Cardiac muscle cell (in vitro differentiated cells and primary cell): ENCODE measurements at places on chromosomes 13 and 19.

DNA sequence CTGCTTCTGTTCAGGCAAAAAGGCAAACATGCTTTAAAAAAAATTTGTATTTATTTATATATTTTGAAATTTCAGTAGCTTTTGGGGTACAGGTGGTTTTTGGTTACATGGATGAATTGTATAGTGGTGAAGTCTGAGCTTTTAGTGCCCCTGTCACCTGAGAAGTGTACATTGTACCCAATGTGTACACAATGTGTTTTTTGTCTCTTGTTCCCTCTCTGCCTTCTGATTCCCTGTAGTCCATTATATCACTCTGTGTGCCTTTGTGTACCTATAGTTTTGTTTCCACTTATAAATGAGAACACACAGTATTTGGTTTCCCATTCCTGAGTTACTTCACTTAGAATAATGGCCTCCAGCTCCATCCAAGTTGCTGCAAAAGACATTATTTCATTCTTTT, 77.4 kb downstream of the PDS5B start:
- no peak overlapping the region for H3K4me3 ChIP-seq
- H3K27ac ChIP-seq, result no peak overlapping the region
- no peak for DNase-seq
- no peaks in the 10 kb centered on the region for H3K4me1 ChIP-seq
- no peaks in the 10 kb centered on the region for H3K27me3 ChIP-seq

- no peaks in the 10 kb centered on the region for H3K4me1 ChIP-seq
- H3K27me3 ChIP-seq, result no peaks in the 10 kb centered on the region
- DNase-seq, result no peak
- H3K36me3 ChIP-seq, result no peaks in the 10 kb centered on the region
Observed at GRCh38 chr13:113591750-113592149, 7.2 kb downstream of the TFDP1 start.

- H3K4me3 ChIP-seq, result no peak overlapping the region
- no peaks in the 10 kb centered on the region for H3K36me3 ChIP-seq
- no peak for DNase-seq
Observed at GRCh38 chr13:100715604-100716003, 41.0 kb upstream of the TMTC4 start.

DNA sequence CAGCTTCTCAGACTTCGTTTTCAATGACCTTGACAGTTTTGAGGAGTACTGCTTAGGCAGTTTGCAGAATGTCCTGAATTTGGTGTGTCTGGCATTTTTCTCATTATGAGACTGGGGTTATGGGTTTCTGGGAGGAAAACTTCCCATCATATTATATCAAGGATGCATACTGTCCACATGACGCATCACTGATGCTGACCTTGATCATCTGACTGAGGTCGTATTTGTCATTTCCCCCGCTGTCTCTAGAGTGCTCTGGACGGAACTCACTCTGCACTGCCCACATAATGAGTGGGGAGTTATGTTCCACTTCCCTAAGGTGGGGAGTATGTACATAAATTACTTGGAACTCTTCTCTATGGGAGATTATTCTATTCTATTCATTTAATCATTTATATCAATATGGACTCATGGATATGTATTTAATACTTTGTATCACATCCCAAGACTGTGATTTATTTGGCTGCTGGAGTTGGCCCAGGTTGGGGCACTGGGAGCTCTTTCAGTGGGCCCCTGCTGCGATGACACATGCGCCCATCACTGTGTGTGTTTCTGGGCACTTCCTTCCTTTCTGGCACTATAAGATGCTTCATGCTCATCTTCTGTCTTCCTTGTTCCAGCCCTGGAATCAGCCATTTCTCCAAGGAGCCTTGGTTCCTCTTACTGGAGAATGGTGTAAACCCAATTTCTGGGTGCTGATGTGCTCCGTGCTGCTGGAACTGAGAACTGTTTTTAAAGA, 138.6 kb downstream of the MIPEP start:
- no peak for DNase-seq
- peaks cover 3% of the 10 kb centered on the region for H3K4me1 ChIP-seq
- no peak overlapping the region for H3K4me3 ChIP-seq
- no peak overlapping the region for H3K27ac ChIP-seq
- H3K27me3 ChIP-seq, result no peaks in the 10 kb centered on the region

- H3K4me1 ChIP-seq, result no peaks in the 10 kb centered on the region
- peaks cover 20% of the 10 kb centered on the region for H3K36me3 ChIP-seq
- no peak overlapping the region for H3K27ac ChIP-seq
- H3K27me3 ChIP-seq, result no peaks in the 10 kb centered on the region
Observed at GRCh38 chr13:77143431-77143830, 116.5 kb upstream of the FBXL3 start.

DNA sequence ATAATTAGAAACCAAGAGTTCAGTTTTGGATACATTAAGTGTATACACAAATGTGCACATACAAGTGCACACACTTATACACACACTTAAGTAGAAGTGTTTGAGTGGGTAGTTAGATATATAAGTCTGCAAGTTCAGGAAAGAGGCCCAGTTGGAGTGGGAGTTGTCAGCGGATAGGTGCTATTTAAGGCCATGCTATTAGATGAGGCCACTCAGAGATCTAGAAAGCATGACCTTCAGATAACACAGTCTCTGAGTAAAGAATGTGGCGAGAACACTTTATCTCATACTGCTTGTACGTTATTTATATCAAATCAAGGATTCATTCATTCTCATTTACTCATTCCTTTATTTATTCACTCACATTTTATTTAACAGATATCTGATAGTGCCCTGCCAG, 206.2 kb downstream of the POSTN start:
- no peak overlapping the region for H3K4me3 ChIP-seq
- H3K36me3 ChIP-seq, result no peaks in the 10 kb centered on the region
- peak; percentile 61 for DNase-seq
- peak overlapping the region; percentile 15 for H3K27ac ChIP-seq
- H3K27me3 ChIP-seq, result no peaks in the 10 kb centered on the region

DNA sequence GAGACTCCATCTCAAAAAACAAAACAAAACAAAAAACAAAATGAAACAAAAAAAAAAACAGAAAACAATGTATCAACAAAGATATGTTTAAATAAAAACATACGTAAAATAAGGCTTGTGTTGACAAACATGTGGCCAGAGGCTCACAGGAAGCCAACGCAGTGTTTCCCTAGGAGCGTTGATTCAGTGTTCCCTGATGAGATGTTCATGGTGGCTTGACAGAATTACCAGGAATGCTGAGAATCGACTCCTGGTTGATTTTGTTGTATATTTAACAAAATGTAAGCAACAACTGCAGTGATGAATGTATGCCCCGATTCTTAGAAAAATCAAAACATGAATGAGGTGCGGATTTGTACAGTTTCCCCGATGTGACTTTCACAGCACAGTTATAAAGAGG, 8.9 kb upstream of the ZNF787 start:
- no peaks in the 10 kb centered on the region for H3K36me3 ChIP-seq
- no peak overlapping the region for H3K4me3 ChIP-seq
- H3K27me3 ChIP-seq, result no peaks in the 10 kb centered on the region
- peaks cover 22% of the 10 kb centered on the region for H3K4me1 ChIP-seq
- H3K27ac ChIP-seq, result no peak overlapping the region

GRCh38 chr19:38838986-38839761, 7.6 kb upstream of the ECH1 start:
- peak overlapping the region; percentile 49 for H3K27ac ChIP-seq
- no peak for DNase-seq
- no peak overlapping the region for H3K4me3 ChIP-seq
- no peaks in the 10 kb centered on the region for H3K27me3 ChIP-seq

- no peak overlapping the region for H3K27ac ChIP-seq
- peak; percentile 43 for DNase-seq
- no peaks in the 10 kb centered on the region for H3K4me1 ChIP-seq
- H3K4me3 ChIP-seq, result no peak overlapping the region
- H3K27me3 ChIP-seq, result no peaks in the 10 kb centered on the region
Observed at GRCh38 chr13:74074723-74075122, 59.5 kb downstream of the KLF12 start.

DNA sequence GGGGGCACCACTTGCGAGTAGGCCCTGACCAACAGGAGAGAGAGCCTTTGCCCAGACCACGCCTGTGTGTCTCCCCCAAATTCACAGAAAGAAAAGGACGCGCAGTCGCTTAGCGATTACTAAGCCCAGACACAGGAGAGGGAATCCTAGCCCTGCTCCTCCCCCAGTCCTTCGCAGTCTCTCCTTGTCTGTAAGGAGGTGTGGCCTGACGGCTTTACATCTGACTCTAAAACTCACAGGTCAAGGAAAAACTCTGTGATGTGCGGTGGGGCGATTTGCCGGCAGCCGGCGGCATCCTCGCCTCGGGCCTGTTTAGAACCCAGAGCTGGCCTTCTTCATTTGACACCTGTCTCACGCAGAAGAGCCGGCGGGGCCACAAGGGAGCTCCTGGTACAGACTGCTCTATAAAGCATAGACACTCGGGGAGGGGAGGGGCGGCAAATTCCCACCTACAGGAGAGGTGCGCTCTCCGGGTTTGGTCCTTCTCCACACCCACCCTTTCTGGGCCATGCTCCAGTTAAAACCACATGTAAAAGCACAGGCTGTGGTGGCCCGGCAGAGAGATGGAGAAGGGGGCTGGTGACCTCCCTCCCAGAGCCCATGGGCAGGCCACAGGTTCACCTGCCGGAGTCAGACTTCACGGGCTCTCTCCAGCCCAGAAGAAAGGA, 17.8 kb downstream of the GPR12 start:
- H3K36me3 ChIP-seq, result no peaks in the 10 kb centered on the region
- H3K4me1 ChIP-seq, result no peaks in the 10 kb centered on the region
- H3K4me3 ChIP-seq, result no peak overlapping the region
- peaks cover 45% of the 10 kb centered on the region for H3K27me3 ChIP-seq
- no peak overlapping the region for H3K27ac ChIP-seq

GRCh38 chr19:4763021-4763420, 28.5 kb upstream of the FEM1A start:
- H3K27me3 ChIP-seq, result peaks cover 5% of the 10 kb centered on the region
- no peak overlapping the region for H3K27ac ChIP-seq
- H3K36me3 ChIP-seq, result no peaks in the 10 kb centered on the region
- no peak overlapping the region for H3K4me3 ChIP-seq

- no peaks in the 10 kb centered on the region for H3K36me3 ChIP-seq
- DNase-seq, result no peak
- no peaks in the 10 kb centered on the region for H3K27me3 ChIP-seq
Observed at GRCh38 chr19:15934332-15935078, at the start of gene CYP4F11. TSS of gene CYP4F11 (minus strand) at chr19:15934529. CDS start at chr19:15934408, 121 bp downstream.

- H3K4me3 ChIP-seq, result peak overlapping the region; percentile 93
- H3K4me1 ChIP-seq, result peaks cover 5% of the 10 kb centered on the region
- peaks cover 83% of the 10 kb centered on the region for H3K27me3 ChIP-seq
- H3K36me3 ChIP-seq, result no peaks in the 10 kb centered on the region
Observed at GRCh38 chr19:31352296-31352781, 3.1 kb upstream of the TSHZ3 start.

DNA sequence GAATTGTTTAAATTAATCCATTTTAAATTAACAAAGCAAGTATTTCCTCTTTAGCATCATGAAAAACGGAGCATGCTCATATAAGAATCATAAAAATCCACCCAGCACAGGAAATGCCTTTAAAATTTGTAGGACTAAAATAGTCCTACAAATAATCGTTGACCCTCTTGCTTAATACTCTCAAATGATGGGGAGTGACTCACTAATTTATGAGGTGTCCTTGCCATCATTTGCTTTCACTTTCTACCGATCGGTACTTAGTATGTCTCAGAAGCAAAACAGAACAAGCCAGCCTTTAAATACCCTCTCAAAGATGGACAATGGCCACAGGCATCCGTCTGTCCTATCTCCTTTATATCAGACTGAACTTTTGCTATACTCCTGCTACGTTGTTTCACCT, 97.2 kb downstream of the SUCLA2 start:
- H3K4me3 ChIP-seq, result no peak overlapping the region
- H3K36me3 ChIP-seq, result no peaks in the 10 kb centered on the region
- H3K27me3 ChIP-seq, result no peaks in the 10 kb centered on the region
- no peaks in the 10 kb centered on the region for H3K4me1 ChIP-seq
- no peak for DNase-seq
- H3K27ac ChIP-seq, result no peak overlapping the region

- no peaks in the 10 kb centered on the region for H3K36me3 ChIP-seq
- DNase-seq, result no peak
- no peaks in the 10 kb centered on the region for H3K27me3 ChIP-seq
- H3K4me3 ChIP-seq, result no peak overlapping the region
- no peaks in the 10 kb centered on the region for H3K4me1 ChIP-seq
Observed at GRCh38 chr13:108932196-108932595, 302.8 kb downstream of the MYO16 start.

DNA sequence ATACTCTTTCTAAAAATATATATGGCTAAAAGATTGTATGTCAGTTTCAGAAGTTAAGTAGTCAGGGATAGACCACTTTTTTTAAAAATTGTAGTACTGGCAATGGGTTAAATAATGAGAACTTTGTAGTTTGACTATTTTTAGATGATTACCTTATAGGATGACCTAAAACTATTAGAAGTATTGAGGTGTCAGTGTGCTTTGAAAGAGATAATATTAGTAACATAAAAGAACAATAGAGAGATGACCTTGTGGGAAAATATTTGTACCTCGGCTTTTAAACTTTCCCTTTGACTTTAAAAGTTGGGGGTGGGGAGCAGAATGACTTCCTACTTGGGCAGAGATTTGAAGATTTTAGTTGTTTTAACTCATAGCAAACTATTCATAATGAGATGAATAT, 48.3 kb downstream of the SLAIN1 start:
- H3K4me3 ChIP-seq, result no peak overlapping the region
- H3K27ac ChIP-seq, result no peak overlapping the region
- no peaks in the 10 kb centered on the region for H3K4me1 ChIP-seq
- H3K36me3 ChIP-seq, result peaks cover 10% of the 10 kb centered on the region
- DNase-seq, result no peak
- H3K27me3 ChIP-seq, result no peaks in the 10 kb centered on the region

DNA sequence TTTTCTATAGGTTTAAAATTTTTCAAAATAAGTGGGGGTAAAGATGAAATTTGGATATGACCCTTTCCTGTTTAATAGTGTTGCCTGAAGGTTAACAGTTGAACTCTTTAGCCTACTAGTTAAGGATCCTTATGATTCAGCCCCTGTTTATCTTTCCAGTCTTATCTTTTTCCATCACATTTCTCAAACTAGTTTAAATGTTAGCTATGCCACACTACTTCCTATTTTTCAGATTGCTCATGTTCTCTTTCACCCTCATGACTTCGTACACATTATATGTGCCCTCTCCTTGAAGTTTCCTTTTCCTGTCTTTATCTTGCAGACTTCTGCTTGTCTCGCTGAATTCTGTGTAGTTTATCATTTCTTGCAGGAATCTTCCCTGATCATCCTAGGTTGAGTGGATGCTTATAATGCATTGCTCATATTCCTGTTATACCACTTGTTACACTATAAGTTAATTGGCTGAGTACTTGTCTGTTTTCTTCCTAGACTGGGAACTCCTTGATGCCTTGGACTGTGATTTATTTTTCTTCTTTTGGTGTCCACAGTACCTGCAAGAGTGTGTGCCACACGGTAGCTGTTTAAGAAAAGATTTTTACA, 86.7 kb downstream of the FNDC3A start:
- H3K36me3 ChIP-seq, result no peaks in the 10 kb centered on the region
- no peaks in the 10 kb centered on the region for H3K4me1 ChIP-seq
- H3K27me3 ChIP-seq, result no peaks in the 10 kb centered on the region
- H3K27ac ChIP-seq, result no peak overlapping the region
- no peak for DNase-seq

GRCh38 chr19:18089726-18090125, 3.0 kb upstream of the IL12RB1 start:
- H3K27ac ChIP-seq, result no peak overlapping the region
- no peaks in the 10 kb centered on the region for H3K27me3 ChIP-seq
- no peaks in the 10 kb centered on the region for H3K36me3 ChIP-seq
- H3K4me1 ChIP-seq, result no peaks in the 10 kb centered on the region
- DNase-seq, result no peak
- no peak overlapping the region for H3K4me3 ChIP-seq

GRCh38 chr19:17680230-17680722, 7.9 kb downstream of the UNC13A start:
- no peaks in the 10 kb centered on the region for H3K36me3 ChIP-seq
- peak overlapping the region; percentile 15 for H3K4me3 ChIP-seq
- H3K27me3 ChIP-seq, result peaks cover under 1% of the 10 kb centered on the region
- H3K4me1 ChIP-seq, result peaks cover 7% of the 10 kb centered on the region
- no peak overlapping the region for H3K27ac ChIP-seq
